CD4-positive, alpha-beta memory T cell (primary cell): ENCODE measurements at places on chromosomes 7 and 10. TPM values are rescaled to one million over a fixed set of nuclear protein-coding genes. Genes with fewer than 3 reads are reported as not detected.

Gene VSTM4
- not detected for total RNA-seq

Gene TMEM130
- total RNA-seq, result not detected

Gene SVOPL
- not detected for total RNA-seq

Gene DGKI
- total RNA-seq, result not detected

Gene VPS37D
- not detected for total RNA-seq

Gene CALML5
- not detected for total RNA-seq

Gene HOXA6
- total RNA-seq, result not detected

Gene LBX1
- not detected for total RNA-seq

Gene PRDX3
- 38.2 TPM for total RNA-seq

DNA sequence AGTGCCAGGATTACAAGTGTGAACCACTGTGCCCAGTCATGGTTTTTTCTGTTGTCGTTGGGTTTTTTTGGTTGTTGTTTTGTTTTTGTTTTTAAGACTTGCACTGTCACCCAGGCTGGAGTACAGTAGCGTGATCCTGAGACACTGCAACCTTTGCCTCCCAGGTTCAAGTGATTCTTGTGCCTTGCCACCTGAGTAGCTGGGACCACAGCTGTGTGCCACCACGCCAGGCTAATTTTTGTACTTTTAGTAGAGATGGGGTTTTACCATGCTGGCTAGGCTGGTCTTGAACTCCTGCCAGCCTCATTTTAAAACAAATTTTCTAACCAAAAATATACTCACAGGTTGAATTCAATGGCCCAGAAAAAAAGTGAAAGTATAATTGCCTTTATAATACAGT lies 174.1 kb downstream of the AHR start:
- no peak for DNase-seq

DNA sequence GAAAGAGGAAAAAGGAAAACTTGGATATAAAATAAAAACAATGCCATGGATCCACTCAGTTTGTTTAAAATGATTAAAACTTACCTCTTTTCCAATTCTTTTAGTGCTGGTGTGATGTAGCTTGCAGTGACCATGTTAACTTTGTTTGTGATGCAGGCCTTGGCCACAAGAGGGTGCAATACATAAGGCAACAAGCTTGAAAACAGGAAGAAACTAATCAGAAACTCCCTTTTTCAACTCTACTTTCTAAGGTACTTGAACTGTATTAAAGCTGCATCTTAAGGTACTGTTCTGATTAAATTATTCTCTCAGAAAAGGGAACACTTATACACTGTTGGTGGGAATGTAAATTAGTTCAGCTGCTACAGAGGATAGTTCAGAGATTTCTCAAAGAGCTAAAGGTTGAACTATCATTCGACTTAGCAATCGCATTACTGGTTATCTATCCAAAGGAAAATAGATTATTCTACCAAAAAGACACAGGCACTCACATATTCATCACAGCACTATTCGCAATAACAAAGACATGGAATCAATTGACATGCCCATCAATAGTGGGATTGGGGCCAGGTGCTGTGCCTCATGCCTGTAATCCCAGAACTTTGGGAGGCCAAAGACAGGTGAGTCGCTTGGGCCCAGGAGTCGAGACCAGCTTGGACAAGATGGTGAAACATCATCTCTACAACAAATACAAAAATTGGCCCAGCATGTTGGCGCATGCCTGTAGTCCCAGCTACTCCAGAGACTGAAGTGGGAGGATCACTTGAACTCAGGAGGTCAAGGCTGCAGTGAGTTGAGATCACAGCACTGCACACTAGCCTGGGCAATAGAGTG lies 50.9 kb downstream of the AASS start:
- DNase-seq, result peak; percentile 22

- no peak for DNase-seq
These were observed 61.9 kb downstream of the TES start for GRCh38 chr7:116271963-116272886.

GRCh38 chr10:17171141-17171641 lies 30.3 kb downstream of the TRDMT1 start:
- no peak for DNase-seq

- DNase-seq, result no peak
These were observed 636.4 kb downstream of the KCNMA1 start for GRCh38 chr10:77001206-77001605.

- DNase-seq, result no peak
These were observed 53.7 kb upstream of the CFAP46 start for GRCh38 chr10:132995909-132996602.

DNA sequence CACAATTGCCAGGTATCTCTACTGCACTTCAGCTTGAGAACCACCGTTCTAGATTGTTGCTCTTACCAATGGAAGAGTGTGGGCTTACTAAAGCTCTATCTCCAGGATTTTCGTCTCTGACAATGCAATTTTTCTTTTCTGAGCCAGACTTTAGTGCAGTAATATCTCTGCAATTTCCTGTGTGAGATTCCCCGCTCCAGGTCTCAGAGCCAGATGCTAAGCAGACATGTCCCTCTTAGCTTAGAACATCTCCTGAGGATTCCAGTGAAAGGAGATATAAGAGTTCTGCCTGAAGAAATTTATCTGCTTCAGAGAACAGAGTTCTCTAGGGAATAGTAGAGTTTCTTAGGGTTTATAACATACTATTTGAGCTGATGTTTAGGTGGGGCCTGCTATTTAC lies 82.0 kb downstream of the SND1 start:
- no peak for DNase-seq

DNA sequence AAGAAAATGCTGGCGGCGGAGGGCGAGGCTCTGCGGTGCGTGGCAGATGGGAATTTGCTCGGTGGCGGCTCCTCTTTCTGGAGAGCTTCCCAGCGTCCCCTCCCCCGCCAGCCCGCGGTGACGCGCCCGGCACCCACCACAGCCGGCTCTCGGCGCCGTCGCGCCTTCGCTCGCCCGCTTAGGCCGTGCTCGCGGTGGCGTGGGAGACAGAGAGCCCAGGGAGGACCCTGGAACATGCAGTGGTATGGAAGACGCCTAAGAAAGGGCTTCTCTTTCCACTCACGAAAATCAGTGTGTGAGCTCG lies 576 bp upstream of the CSGALNACT2 start:
- no peak for DNase-seq

GRCh38 chr7:44735403-44736165 lies 13.1 kb upstream of the ZMIZ2 start:
- peak; percentile 73 for DNase-seq

GRCh38 chr10:126034586-126034985 lies 138.2 kb downstream of the FANK1 start:
- DNase-seq, result no peak

DNA sequence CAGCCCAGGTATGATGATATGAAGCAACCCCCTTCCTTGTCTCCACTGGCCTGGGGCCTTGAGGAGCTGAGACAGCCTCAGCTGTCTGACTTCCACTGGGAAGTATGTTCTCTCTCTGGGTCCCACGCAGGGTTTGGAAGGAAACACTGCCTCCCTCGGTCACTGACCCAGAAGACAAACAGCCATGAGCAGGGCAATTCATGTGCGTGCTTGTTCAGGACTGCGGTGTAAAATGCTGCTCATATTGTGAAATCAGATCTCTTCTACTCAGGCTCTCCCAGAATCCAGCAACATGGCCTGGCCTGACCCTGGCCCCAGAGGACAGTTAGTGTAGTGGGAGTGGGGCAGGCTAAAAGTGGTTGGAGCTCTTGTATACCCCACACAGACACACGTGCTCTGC lies 2.8 kb downstream of the CLCN1 start:
- no peak for DNase-seq

- DNase-seq, result no peak
These were observed 552.4 kb upstream of the KCND2 start for GRCh38 chr7:119720541-119720940.

GRCh38 chr10:91009121-91009520 lies 88.2 kb upstream of the ANKRD1 start:
- no peak for DNase-seq

DNA sequence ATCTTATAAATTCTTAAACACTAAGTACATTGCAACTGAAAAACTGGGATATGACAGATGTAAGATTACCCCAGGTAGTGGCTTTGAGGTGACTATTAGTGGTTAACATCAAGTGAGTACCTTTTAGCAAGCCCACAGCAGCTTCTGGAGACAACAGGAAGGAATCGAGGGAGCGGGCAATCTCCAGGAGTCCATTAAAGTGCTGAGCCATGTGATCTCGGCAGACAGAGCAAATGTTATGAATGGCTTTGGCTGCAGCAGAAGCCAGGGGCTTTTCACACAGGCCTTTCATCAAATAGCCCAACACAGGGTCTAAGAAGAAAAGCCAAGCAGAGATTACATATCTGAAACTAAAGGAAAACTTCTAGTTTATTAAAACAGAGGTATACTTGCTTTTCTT lies 48.9 kb downstream of the IRF5 start:
- no peak for DNase-seq

GRCh38 chr7:136074843-136075242 lies 97.7 kb upstream of the MTPN start:
- DNase-seq, result no peak

DNA sequence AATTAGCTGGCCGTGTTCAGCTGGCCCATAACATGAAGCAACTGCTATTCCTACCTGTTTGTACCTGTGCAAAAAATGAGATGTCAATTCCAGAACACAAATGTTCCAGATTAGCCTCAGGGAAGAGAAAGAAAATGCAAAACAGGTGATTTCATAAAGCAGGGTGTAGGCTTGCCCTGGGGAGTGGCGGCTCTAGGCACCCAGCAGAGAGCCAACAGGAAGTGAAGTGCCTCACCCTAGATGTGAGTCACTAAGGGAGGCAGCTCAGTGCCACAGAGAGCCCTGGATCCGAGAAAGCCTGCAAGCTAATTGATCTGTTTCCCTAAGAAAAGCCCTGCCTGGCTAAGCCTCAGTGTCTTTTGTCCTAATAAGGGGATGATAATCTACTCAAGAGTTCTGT lies 240.0 kb downstream of the ARHGAP21 start:
- DNase-seq, result peak; percentile 48

DNA sequence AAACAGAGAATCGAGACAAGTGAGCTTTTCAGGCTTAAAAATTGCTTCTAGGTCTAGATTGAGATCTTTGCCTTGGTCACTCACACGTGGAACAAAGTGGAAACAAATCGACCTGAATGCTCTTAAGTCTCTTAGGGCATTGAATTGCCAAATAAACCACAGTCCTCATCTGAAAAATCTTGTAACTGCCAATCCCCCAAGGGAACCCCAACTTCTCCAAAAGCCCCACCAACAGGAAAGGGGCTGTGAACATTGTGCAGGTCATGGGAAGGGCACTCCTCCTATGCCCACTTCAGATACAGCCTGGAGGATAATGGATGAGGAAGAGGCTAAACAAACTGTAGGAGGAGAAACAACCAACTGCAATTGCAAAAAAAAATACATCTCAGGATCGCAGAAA lies 91.3 kb downstream of the DGKI start:
- no peak for DNase-seq

DNA sequence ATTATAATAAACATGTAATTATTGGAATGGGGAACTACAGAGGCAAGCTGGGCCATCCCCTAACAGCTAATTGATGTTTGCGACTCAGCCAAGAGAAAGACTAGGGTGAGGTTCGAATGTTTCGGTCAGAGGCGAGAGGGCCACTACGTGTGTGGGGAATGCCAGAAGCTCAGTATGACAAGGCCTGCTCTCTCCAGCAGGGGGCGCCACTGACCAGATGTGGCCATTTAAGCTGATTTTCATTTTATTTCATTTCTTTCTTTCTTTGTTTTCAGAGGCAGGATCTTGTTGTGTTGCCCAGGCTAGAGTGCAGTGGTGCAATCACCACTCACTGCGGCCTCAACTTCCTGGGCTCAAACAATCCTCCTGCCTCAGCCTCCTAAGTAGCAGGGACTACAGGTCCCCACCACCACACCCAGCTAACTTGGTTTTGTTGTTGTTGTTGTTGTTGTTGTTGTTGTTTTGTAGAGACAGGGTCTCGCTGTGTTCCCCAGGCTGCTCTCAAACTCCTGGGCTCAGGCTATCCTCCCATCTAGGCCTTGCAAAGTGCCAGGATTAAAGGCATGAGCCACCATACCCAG lies 38.1 kb downstream of the TMEM130 start:
- DNase-seq, result peak; percentile 11

- no peak for DNase-seq
These were observed 29.0 kb downstream of the RASGEF1A start for GRCh38 chr10:43237631-43238446.

- DNase-seq, result no peak
These were observed 68.4 kb upstream of the SRRM3 start for GRCh38 chr7:76133164-76133775.

- no peak for DNase-seq
These were observed 34.7 kb downstream of the TMEM270 start for GRCh38 chr7:73895626-73896025.

DNA sequence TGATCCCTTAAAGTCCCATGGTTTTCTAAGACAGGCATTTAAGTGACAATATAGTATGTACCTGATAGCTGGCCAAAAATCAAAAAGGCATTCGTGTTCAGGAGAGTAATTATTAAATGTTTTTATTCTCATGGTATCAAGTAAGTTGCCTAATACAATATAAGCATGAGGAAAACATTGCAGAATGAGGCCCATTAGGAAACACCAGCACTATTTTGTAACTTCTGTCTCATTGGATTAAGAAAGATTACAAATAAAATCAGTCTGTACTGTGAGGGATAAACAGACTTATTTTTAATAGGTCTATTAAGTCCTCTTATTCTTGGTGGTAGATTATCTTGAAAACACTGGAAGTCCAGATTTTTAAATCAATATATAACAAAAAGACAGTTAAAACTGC lies 110.1 kb downstream of the SNX13 start:
- no peak for DNase-seq

DNA sequence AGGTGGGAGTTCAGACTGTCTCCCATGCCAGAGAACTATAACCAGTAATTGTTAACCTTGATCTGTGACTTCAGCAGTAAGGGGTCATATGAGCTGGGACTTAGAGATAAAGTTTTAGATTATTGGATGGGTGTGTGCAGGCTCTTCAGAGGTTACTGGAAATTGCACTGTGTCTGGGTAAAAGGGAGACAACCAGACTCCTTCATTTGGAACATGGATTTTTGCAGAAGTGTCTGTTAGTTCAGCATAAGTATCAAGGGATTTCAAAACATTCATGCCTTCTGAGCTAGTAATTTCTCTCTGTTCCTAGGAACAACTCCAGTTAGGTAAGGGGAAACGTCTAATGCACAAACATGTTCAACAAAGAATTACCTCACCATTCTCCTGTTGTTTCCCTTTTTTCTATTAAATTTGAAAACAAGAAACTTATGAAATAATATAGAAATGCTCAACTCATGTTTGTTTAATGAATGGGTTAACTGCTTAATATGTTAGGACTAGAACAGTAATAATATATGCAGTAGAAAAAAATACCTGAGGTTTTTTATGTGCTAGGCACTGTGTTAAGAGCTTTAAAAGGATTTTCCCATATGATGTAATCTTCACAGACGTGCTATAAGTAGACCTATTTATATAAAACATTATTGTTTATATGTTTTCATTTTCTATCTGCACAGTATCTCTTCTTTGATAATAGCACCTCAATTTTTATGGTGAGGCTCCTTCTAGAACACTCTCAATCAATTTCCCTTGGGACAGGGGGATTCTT lies 233.0 kb downstream of the CACNA2D1 start:
- DNase-seq, result no peak

GRCh38 chr7:37462138-37462537 lies 13.5 kb upstream of the ELMO1 start:
- no peak for DNase-seq

- DNase-seq, result no peak
These were observed 35.1 kb downstream of the RNF32 start for GRCh38 chr7:156675721-156676120.

GRCh38 chr7:108063520-108063933 lies 60.6 kb upstream of the LAMB1 start:
- no peak for DNase-seq

- DNase-seq, result peak; percentile 69
These were observed 49.9 kb downstream of the PWWP2B start for GRCh38 chr10:132446661-132447445.
